NCI-H1092 treated with DMSO at 0.1 percent for 48 hours (cell line): ENCODE measurements at places on chromosomes 12 and 14.
A peak's percentile ranks its signal among the peaks of the same experiment; 100 is the strongest.

DNA sequence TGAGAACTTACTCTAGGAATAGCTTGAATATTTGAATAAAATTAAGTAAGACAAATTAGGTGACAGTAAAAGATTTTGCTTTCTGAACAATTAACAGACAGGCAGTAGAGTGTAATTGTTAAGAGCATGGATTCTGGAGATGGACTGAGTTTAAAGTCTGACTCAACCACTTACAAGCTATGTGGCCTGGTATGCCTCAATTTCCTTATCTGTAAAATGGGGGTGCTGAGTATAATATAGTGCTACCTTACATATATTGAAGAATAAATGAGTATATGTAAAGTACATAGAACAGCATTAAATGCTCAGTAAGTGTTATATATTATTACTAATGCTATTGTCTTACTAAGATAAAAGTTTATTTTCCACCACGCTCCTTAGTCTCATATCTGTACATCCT, 7.1 kb downstream of the MIA2 start:
- DNase-seq: no peak

DNA sequence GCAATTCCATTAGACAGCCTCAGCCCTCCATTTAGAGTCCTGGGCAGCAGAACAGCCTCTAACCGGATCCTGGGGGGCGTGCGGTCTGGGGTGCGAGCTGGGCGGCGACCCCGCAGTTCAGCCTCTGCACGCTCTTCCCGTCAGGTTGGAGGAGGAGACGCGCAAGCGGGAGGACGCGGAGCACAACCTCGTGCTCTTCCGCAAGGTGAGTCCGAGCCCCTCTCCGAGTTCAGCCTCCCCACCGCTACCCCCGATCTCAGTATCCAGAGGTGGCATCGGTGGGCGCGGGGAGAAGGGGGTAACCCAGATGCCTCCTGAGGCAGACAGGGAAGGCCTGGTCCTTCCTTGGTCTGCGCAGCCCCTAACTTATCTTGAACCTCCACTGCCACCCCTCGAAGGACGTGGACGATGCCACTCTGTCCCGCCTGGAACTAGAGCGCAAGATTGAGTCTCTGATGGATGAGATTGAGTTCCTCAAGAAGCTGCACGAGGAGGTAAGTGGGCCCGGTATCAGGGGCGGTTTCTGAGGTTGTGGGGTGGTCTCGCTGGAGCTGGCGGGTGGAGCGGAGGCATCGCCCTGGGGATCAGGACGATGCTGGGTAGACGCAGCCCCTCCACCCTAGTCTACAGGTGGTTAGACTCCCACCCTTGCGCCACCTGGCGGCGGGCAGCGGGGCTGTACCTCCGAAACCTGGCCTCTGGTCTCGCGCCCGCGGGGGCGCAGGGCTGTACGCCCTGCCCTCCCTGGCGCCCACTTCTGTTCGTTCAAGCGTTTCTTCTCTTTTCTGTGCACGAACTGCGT, 1.3 kb downstream of the PRPH start:
- peak; percentile 11 for DNase-seq

GRCh38 chr12:110157539-110157938, 33.4 kb downstream of the IFT81 start:
- DNase-seq: no peak

GRCh38 chr12:6310771-6311610, 509 bp downstream of the PLEKHG6 start:
- DNase-seq: no peak

- DNase-seq: no peak
Observed at GRCh38 chr12:97005646-97006045, 98.6 kb downstream of the NEDD1 start.

- DNase-seq: no peak
Observed at GRCh38 chr14:89912667-89913211, 41.8 kb downstream of the EFCAB11 start.

DNA sequence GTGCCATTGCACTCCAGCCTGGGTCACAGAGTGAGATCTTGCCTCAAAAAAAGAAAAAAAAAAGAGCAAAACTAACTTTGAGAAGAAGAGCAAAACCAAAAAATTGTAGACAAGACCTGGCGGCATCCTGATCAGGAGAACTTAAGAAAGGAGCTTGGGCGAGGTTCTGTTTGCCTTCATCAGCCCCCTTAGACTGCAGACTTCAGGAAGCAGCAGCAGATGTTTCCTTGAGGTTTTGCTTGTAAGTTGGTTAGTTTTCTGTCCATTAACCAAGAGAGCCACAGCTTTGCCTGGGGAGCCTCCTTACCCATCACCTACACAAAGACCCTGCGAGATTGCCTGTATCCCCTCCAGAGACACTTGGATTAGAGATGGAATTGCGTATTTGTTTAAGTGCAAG, 189.0 kb downstream of the AACS start:
- DNase-seq: no peak

- DNase-seq: no peak
Observed at GRCh38 chr12:77808534-77808933, 22.2 kb upstream of the NAV3 start.

DNA sequence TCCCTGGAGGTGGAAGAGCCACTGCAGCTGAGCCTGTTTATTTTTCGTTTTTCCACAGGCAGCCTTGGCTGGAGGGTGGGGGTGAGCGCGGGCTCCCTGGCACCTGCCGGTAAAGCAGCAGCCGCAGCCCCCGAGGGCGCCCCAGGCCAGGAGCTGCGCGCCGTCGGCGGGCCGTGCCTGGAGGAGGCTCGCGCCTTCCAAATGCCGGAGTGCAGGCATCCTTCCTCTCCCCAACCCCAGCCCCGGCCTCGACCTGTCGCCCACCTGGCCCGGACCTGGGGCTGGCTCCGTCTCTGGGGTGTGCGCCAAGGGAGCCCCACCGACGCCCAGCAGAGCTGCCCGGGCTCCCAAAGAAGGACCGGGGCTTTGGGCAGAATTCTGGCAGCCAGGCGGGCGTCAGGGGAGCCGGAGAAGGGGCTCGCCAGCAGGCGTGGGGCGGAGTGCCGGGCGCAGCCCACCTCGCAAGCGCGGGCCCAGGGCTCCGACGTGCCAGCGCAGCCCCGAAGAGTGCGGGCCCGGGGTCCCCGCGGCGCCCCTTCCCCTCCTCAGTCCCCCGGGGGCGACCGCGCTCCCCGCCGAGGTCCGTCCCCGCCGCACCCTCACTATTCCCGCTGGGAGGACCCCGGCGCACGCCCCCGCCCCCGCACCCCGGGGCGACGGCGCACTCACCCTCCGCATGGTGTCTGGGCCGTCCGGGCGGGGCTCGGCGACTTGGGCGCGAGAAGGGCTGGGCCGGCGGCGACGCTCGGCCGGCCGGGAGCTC, 130.3 kb downstream of the NDUFA12 start:
- DNase-seq: peak; percentile 13

GRCh38 chr14:97993508-97994019, 1196.4 kb downstream of the VRK1 start:
- DNase-seq: no peak

GRCh38 chr12:73892201-73892600, 645.4 kb upstream of the ATXN7L3B start:
- no peak for DNase-seq

- DNase-seq: peak; percentile 7
Observed at GRCh38 chr12:49094160-49094974, at the start of gene DHH. Gene DHH (minus strand): TSS chr12:49094801. CDS start chr12:49094512, 289 bp downstream.

- no peak for DNase-seq
Observed at GRCh38 chr12:71576496-71576895, 87.2 kb downstream of the ZFC3H1 start.
